ENCODE measurements at places on chromosomes 2 and 18.
A peak's percentile ranks its signal among the peaks of the same experiment; 100 is the strongest.

DNA sequence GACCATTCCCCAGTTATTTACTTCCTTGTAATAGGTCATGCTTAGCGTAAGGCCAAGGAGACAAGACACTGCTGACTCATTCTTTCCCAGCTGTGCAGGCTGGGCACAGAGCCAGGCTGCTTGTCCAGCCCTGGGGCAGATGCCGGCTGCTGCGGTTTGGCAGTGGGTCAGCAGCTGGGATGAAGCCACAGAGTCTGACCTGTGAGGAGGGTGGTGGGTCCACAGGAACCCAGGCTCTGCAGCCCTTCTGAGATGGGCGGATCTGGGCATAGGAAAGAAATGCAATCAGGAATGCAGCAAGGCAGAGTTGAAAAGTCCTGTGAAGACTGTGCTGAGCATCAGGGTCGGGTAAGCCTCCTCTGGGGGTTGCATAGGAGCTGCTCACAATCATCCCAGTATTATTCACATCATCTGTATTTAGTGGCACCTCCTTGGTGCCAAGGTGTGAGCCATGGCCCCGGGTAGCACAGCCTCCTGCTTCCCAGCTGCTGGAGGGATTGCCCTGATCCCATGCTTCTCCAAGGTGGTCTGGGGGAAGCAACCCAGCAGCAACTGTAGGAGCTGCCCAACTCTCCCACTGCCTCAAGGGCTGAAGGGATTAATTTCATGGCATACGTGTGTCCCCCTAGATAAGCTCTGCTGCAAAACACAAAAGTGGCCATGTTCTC is 139.0 kb downstream of the DDX1 start:
- DNase-seq = no peak

DNA sequence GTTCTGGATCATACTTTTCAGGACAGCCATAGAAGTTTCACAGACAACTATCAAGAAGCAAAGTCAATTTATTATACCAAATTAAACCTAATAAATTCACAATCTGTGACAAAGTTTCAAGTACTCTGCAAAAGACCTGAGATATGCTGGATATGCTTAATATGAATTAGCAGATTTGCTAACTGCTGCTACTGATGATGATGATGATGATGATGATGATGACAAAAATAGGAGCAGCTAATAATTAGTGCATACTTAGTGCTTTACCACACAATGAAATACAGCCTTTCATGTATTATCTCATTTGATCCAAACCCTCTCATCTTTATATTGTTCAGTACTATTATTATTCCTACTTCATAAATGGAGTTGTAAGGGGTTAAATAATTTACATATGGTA is 215.7 kb upstream of the CYP26B1 start:
- DNase-seq = no peak

DNA sequence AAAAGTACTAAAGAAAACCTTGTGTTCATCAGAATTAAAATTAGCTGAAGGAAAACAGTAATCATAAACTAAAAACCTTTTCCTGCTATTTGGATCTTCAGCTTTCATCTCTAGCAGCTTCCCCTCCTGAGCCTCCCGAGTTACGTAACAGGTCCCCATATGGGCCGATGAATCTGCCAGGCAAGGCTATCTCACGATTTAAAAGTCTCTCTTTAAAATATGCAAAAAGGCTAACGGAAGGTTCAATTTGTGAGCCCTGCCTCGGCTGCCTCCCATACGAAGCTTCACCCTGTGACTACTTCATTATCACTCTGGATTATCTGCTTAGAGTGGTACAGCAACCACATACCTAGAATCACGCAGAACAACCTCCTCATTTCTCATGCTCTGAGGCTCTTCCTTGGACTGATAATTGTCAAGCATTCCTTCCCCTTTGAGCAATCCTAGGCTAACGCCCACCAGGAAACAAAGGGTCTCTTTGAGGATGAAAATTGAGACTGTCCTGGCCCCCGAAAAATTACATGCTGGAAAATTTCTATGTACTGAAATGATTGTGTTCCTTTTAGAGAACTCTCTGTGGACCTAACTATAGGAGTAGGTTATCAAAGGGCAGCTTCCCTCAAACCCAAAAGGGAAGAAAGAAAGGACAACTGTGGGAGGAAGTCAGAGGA is 147.4 kb downstream of the ZEB2 start:
- no peak for DNase-seq

DNA sequence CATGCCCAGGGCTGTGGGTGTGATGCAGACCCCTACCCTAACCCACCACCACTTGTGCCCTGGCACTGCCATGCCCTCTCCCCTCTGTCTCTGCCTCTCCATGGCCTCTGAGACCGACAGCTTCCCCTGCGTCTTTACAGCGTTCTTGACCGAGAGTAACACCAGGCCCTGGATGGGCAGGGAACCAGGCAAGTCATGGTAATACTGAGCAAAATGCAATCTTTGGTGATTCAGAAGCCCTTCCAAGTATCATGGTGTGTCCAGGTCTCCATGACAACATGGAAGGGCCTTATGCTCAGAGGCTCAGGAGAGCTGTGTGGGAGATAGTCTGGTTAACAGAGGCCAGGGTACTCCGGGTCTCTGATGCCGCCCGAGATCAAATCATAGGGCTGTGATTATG is 176.1 kb downstream of the KLHL29 start:
- DNase-seq = no peak

- DNase-seq = no peak
Observed at GRCh38 chr2:238289574-238289973, 1.2 kb upstream of the PER2 start.

DNA sequence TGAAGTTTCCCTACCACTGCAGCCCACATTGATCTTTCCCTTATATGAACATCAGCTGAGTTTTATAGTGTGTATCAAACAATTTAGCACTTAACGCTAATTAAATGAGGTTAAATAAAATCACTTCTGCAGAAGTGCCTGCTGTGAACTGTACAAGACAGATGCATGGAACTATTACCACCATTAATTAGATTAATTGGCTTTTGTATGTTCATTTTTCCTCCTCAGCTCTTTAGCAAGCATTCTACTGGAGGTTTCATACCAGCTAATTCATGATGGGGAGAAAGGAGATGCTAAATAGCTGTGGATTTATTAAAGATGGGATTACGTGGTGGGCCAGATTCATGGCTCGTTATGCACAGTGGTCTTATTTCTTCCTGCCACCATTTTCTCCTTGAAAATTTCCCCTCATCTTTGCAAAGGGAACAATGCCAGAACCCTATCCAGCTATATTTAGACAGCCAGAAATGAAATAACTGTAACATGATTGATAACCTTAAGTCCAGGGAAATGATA is 96.7 kb downstream of the CNTNAP5 start:
- DNase-seq = no peak

- no peak for DNase-seq
Observed at GRCh38 chr2:162885281-162886070, 46.9 kb upstream of the KCNH7 start.

- no peak for DNase-seq
Observed at GRCh38 chr18:54254265-54254758, 15.0 kb upstream of the POLI start.

GRCh38 chr2:231707625-231707926 is 749 bp upstream of the PTMA start:
- peak; percentile 63 for DNase-seq

GRCh38 chr2:143473216-143473615 is 344.0 kb downstream of the ARHGAP15 start:
- DNase-seq = no peak

DNA sequence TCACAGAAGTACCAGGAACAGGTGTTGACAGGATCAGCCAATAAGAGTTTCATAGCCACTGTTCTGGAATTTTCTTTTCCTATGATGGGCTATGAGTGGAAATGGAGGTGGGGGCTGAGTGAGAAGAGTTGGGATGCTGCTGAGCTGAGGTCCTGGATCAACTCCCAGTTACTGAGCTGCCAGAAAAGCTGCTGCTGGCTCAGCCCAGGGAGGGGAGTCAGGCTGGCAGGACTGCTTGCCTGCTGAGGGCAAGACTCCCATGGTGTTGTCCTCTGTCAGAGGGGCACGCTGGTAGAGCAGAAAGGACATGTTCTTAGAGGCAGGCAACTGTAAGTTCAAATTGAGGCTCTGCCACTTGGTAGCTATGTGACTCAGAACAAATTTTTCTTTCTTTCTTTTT is 11.8 kb downstream of the TPGS2 start:
- no peak for DNase-seq

DNA sequence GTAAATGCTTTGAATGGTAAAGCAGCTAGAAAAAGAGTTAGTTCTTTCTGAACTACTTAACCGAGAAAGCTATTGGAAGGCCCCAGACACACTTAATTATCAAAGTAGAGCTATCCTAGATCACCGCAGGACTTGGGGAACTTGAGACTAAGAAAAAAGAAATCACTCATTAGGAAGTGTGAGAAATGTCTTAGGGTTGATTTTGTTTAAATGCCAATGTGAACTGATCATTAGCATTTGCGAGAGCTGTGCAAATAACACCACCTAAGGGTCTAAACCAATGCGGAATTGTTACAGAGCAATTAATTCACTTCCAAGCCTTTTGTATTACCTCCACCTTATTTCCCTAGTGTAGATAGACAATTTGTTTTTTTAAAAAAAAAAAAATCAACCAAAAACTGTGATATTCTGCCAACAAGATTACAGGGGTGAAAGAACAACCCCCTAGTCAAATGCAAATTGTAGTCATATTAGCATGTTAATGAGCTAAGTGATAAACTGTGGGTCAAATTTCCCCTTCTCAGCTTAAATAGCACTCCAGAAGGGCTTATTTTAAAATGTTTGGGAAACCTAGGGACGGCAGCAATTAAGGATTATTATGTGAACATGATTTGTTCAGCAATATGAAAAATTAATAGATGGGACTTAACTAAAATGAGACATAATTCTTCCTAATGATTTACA is 246.2 kb upstream of the STON1 start:
- no peak for DNase-seq

GRCh38 chr2:47595687-47596086 is 187.3 kb upstream of the MSH6 start:
- no peak for DNase-seq

DNA sequence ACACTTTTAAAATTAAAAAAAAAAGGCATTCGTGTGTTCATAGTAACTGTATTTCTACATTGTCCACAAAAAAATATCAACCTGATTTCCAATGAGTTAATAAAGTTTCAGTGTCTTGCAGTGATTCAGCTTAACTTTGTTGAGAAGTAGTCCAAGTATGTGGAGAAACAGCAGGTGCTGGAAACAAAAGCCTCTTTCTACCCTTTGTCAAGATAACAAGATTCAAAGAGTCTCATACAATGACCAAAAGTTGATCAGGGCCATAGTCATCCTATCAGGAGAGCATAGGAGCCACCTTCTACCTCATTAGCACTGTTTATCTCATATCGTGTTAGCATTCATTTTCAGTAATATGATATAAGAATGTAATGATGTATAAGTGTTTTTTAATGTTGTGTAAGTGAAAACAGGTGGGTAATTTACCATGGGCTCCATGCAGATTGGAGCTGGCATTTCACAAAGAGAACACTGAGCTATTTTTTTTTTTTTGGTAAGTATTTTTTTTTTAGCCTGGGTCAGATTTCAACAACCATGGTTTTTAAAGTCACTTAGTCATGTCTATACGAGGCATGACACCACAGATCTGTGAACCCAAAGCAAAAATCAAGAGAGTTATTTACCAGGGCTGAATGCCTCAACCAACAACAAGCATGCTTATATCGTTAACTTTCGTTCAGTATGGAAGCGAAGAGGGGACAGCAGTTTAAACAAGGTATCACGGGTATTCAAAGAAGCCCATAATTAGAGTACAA is 165.0 kb upstream of the ZNF521 start:
- DNase-seq = no peak

GRCh38 chr18:13877157-13877556 is 38.2 kb downstream of the MC2R start:
- DNase-seq = no peak

DNA sequence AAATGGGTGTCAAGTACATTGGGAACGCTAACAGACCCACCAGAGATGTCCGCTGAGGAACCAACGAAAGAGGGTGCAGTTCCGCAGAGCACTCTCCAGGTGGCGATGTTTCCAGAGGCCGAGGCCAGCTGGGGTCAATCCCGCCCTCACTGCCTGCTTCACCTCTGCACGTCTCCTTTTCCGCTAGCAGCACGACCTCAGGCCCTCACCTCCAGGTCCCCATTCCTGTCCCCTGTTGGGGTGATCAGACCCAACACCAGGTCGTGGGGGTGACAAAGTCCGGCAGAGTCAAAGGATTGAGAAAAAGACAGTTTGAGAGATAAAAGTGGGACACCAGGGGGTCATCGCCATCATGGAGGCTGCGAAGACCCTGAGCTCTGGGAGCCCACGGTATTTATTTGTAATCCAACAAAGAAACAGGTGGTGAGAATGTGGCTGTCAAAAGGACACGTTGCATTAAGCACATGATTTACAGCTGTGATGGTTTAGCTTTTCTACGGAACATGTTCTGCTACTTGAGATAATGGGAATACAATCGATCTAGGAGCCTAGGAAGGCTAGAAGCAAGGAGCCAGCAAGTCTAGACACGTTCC is 27.3 kb downstream of the ZAP70 start:
- DNase-seq = peak; percentile 35

- DNase-seq = no peak
Observed at GRCh38 chr2:11012131-11012693, 100.5 kb downstream of the KCNF1 start.

DNA sequence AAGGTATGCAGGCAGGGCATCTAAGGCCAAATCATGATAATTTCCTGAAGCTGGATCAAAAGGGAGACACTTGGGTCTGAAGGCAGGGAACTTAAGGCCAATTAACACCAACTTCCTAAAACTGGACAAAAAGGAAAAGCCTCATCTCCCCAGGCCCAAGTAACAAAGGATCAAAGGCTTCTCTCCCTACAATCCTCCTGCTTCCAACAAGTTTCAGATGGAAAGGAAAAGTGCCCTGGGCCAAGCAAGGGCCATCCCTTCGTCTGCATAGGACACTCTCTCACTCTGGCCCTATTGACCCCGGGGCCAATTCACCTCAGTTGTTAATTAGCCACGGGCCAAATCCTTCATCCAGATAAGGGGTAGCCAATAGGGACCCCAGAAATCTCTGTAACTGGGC is 1335.8 kb upstream of the CDH2 start:
- no peak for DNase-seq

GRCh38 chr18:75226956-75227316 is 16.3 kb downstream of the TSHZ1 start:
- no peak for DNase-seq

GRCh38 chr18:40367576-40367975 is 1587.5 kb upstream of the PIK3C3 start:
- DNase-seq = no peak

- peak; percentile 94 for DNase-seq
Observed at GRCh38 chr2:230905448-230906421, 19.3 kb downstream of the GPR55 start.

DNA sequence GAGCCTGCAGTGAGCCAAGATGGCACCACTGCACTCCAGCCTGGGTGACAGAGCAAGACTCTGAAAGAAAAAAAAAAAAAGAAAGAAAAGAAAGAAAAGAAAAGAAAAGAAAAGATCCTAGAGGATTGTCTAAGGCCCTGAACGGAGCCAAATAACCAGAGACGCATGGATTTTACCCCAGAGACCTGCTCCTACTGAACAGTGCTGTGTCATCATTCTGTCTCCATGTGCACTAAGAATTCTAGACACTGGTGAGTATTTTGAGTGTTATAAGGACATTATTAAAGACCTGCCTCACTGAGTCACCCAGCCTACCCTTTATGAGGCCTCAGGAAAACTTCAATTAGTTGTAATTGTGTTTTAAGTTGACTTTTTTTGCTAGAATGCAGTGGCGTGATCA is 61.9 kb upstream of the RIOK3 start:
- no peak for DNase-seq

All from activated naive CD4-positive, alpha-beta T cell treated with anti-CD3 and anti-CD28 coated beads, Interleukin-2, amount 50 U/mL, for 16 hours (primary cell).